Mucosa of gallbladder (tissue), 1 donor: ENCODE measurements at places on chromosomes 5 and 9.

- no peak for DNase-seq
Observed at GRCh38 chr9:36306471-36307306, 48.4 kb upstream of the GNE start.

DNA sequence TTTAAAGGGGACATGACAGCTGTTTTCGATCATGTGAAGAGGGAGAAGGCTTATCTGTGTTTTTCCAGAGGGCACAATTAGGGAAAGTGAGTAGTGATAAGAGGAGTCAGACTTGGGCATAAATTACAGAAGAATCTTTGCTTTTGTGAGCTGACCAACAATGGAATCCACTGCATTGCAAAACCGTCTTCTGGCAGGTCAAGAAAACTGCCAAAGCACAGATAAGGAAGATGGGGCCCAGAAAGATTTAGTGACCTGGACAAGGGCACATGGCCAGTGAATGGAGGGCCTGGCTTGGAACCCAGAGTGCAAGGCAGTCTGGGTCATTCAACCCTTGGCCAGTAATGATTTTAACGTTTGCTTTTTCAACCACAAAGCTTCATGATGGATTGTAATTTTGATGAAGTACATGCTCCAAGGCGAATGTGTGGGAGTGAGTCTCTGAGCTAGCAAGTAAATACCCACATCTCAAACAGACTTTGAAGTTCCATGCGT is 153.2 kb upstream of the MAST4 start:
- peak; percentile 51 for DNase-seq

GRCh38 chr9:89706086-89706485 is 101.3 kb downstream of the GADD45G start:
- no peak for DNase-seq

GRCh38 chr9:88433583-88434255 is 45.5 kb downstream of the SPIN1 start:
- no peak for DNase-seq

DNA sequence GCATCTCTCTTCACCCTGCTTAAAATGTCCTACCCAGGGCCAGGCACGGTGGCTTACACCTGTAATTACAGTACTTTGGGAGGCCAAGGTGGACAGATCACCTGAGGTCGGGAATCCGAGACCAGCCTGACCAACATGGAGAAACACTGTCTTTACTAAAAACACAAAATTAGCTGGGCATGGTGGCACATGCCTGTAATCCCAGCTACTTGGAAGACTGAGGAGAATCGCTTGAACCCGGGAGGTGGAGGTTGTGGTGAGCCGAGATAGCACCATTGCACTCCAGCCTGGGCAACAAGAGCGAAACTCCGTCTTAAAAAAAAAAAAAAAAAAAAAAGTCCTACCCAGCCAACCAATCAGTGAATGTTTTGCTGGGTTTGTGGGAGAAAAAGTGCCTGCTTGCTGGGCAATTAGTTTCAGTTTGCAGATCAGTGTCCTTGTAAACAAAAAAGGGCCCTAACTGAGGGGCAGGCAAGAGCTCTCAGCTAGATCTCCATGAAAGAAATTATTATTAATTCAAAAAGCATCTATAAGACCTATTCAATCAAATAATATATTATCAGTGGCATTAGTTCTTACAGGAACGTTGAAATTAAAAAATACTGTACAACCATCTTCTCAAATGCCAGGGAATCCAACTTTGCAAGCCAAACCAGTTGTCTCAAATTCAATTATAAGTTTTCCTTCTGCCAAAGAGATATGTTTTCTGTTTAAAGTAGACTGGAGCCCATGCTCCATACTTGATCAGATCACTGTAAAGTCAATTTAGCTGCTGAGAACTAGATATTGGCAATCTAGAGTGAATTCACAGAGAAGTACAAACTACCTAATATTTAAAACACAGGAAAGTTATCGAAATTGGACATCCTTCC is 3.9 kb downstream of the MEGF9 start:
- DNase-seq, result no peak

- no peak for DNase-seq
Observed at GRCh38 chr5:143297756-143298155, 105.7 kb downstream of the NR3C1 start.
